ENCODE measurements at places on chromosomes 12 and 14. TPM values are rescaled to one million over a fixed set of nuclear protein-coding genes. Genes with fewer than 3 reads are reported as not detected.

DNA sequence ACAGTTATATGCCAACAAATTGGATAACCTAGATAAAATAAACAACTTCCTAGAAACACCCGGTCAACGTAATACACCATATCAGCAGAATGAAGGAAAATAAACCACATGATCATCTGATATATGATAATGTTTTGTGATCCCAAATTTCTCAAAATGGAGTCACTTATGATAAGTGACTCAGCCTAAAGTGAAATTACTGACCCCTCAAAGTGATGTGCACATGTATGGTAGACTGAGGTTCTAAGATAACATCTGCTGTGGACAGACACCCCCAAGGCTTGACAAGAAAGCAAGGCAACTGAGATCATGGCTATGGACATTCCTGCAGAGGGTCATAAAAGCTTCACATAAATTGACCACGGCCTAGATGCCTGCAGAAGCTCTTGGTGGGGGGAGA lies 105.1 kb upstream of the DCN start:
- no peak for DNase-seq

DNA sequence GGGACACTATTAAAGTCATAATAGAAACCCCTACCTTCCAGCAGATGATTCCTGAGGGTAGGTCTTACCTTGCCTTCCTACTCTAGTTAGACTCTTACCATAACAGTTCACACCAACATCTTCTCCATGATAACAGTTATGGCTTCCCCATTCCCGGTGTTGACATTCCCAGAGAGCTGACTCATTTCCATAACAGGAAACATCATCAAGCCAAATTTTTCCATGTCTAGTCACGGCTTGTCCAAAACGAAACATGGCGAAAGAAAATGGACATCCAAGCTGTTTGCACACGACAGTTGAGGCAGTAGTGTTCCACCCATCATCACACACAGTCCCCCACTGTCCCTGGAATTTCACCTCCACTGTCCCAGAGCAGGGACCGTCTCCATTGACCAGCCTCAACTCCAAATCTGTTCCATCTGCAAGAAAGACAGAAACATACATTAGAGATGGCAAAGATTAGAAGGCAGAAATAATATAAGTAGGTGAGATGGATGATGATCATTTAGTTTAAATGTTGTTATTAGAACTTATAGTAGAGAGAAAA lies 10.6 kb downstream of the CD163L1 start:
- no peak for DNase-seq

DNA sequence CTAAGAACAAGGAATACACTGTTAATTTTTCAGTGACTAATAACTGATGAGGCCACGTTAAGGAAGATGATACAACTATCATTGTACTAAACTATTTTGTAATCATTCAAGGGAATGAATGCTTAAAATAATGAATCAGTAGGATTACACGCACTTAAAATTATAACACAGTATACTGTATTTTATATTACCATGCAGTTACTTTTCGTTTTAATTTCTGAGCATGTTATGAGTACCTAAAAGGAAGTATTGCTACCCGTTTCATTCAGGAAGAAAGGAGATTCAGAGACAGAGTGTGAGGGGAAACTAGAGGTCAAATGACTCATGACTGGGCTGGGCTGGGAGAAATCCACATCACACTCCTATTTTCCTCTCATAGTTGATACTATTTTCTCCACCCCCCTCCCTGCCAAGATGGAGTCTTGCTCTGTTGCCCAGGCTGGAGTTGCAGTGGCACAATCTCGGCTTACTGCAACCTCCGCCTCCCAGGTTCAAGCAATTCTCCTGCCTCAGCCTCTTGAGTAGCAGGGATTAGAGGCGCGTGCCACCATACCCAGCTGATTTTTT lies 202.0 kb downstream of the PPM1H start:
- no peak for DNase-seq

DNA sequence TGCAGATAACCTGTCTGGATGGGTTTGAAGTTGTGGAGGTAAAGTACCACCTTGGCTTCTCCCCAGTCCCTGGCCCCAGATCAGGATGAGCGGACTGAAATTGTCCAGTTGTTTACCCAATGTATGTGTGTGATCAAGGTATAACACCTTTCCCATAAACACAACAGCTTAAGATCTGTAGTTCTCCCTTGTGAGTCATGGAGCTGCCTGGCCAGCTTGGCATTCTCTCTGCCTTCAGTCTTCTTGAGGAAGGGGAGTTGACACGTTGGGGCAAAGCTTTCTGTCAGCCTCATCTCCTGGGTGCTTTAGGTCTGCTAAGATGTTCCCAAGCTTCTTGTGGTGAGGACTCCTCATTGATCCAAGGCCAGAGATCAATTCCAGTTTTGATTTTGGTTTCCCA lies 6.1 kb downstream of the C1S start:
- peak; percentile 53 for DNase-seq

DNA sequence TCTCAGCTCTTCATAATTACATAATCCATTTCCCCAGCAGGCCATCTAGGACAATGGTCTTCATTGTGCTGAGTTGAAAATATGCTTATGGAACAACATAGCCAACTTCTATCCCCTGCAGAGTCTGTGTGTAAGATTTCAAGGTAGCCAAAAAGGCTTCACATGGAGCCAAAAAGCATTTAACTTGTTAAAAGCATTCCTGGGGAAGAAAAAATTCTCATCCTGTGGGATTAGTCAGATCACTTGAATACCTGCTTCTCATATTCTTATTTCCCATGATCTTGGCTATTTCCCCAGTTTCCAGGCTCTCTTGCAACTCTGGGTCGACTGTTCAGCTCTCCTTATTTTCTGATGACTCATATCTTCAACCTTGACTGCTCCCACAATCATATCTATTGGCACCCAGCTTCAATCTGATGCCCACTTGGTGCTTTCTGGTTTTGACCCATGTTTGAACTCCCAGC lies 178.9 kb downstream of the KLHL28 start:
- no peak for DNase-seq

GRCh38 chr14:26594148-26594547 lies 3.7 kb downstream of the NOVA1 start:
- no peak for DNase-seq

Gene OS9
- total RNA-seq = 208 TPM

Gene SYNJ2BP
- 12.0 TPM for total RNA-seq
